Activated CD4-positive, alpha-beta T cell treated with anti-CD3 and anti-CD28 coated beads, Interleukin-2, amount 50 U/mL, for 48 hours (primary cell): ENCODE measurements at places on chromosomes 4 and X.

DNA sequence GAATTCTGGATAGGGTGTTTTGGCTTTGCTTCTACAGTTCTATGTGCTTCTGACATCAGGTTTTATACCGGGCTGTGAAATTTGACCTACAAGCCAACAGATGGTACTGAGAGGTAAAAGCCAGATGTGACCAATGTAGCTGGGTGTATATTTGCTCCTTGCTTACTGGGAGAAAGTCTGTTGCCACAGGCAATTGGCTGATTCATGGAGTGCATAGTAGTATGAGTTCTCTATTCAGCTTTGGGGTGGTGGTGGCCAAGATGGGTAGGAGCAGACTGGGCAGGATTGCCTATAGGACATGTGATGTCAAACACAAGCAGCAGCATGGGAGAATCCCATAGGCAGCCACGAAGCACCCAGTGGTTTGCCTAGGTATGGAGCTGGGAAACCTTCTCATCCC, 1827.0 kb downstream of the C4orf33 start:
- DNase-seq: no peak

GRCh38 chr4:5952975-5953951, 60.4 kb upstream of the CRMP1 start:
- no peak for DNase-seq

- no peak for DNase-seq
These were observed 98.0 kb downstream of the TBL1X start for GRCh38 chrX:9562851-9563250.

DNA sequence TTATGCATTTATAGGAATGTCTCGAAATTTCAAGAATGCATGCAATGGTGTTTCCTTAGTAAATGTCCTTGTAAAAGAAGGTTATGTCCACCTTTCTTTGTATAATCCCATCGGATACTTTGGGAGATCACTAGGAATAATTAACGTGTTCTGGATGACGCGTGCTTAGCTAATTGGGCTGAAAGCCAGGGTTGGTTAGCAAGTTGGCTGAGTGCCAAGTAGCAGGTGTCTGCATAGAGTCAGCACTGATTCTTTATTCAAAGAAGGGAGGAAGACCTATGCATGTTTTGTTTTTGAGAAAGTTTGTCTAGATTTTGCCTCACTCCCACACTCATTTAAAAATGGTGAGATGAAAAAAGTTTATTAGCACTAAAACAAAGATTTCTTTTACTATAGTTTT, 144.6 kb downstream of the SOX3 start:
- no peak for DNase-seq

DNA sequence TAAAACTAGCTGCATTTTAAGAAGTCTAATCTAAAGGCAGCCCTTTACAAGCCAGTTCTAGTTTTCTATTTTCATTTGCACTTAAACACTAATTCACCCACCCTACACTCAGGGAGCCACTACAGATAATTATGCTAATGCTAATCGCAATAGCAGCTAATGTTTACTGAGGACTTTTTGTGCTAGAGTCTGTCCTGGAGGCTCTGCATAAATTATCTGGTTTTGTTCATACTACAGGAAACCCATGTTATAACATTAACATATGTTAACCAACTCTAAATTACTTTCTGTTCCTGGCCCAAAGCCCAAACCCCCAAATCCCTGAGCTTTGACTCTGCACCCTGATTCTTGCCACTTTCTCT, 480 bp upstream of the RADX start:
- DNase-seq: no peak

GRCh38 chr4:72629540-72629939, 60.5 kb upstream of the ADAMTS3 start:
- no peak for DNase-seq

DNA sequence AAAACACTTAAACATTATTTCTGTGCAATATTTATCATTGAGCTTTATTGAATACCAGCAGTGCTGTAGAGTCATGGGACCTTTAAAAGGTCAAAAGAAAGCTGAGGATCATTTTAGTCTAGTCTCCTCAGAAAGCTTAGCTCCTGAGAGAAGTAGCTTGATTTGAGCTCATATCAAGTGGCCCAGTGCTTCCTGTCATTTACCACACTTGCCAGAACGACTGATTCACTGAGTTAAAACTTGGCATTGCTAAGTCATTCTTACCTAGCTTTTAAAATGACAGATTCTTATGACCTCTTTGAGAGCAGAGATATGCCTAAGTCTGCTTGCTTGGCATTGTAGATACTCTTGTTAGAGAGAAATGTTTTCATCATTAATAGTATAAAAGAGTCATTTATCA, 15.2 kb downstream of the SEPTIN11 start:
- no peak for DNase-seq

- no peak for DNase-seq
These were observed 379.9 kb upstream of the LCORL start for GRCh38 chr4:18401425-18401824.

DNA sequence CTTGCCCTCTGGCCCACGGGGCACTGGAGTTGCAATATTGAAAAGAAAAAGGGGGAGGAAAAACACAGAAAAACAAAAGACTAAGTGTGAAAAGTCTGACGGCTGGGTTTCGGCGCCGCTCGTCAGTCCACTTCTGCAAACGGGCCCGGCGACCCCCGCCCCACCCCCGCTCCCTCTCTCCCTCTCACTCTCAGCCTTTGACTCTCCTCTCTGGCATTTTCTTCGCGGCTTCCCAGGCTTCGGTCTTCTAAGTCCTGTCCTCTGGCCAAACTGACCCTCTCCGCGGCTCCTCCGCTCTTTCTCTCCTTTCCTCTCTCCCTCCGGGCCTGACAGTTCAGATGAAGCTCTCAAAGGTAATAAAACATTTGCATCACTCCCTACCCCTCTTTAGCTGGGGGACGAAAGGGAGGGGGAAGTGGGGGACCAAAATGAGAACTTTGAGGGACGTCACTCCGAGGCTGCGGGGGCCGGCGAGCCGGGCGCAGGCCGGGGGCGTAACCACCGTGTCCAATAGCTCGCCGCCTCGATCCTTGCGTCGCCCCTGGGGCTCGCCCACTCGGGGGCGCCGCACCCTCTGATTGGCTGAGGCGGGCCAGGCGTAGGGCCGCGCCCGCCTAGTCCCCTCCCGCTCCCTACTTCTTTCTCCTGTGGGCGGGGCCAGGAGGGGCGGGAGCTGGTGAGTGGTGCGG, at the start of gene NKX6-1:
Gene NKX6-1 (minus strand): TSS at position 358 of the 689 bp plus-strand sequence. CDS start 1,064 bp downstream, outside the sequence.
- no peak for DNase-seq

GRCh38 chrX:50117476-50117875, 83.3 kb downstream of the AKAP4 start:
- DNase-seq: no peak

DNA sequence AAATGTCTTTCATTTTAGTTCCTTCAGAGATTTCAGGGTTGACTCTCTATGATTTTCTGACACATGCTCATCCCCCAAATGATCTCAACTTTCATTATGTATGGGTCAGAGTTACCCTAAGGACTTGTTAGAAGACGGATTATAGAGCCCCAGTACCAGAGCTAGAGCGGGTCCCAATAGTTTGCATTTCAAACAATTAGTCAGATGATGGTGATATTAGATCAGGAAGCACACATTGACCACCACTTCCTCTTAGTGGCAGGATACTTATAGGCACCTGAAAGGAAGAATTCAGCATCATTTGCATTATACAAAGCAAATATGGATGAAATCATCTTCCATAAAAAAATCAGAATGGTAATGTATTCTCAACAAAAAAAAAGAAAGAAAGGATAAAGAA, 106.1 kb downstream of the GALNTL6 start:
- no peak for DNase-seq

DNA sequence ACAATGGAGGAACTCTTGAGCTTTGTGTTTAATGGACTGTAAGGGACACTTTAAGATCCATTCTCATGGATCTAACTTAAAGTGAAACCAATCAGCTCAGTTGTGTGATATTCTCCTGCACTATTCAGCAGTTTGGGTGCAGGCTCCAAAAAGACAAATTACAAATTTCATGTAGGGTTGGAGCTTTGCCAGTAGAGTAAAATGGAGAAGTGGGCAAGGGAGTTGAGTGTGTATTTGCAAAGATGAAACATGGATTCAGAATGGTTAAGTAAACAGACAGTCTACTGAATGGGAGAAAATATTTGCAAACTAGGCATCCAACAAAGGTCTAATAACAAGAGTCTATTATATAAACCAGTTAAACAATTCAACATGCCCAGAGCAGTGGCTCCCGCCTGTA, 21.2 kb upstream of the MID2 start:
- no peak for DNase-seq

DNA sequence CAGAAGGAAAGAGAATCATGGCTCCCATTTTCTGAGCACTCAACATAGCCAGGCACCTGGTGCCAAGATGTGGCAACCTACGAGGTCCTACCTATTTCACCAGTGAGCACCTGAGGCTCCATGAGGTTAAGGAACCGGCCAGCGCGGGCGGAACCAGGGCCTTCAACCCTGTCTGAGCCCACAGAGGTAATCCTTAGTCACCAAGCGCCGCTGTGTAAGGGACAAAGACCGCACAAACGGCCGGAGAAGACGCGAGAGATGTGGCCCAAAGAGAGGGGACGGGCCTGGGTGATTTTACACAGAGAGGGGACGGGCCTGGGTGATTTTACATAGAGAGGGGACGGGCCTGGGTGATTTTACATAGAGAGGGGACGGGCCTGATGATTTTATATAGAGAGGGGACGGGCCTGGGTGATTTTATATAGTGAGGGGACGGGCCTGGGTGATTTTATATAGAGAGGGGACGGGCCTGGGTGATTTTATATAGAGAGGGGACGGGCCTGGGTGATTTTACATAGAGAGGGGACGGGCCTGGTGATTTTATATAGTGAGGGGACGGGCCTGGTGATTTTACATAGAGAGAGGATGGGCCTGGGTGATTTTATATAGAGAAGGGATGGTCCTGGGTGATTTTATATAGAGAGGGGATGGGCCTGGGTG, 114.2 kb downstream of the SMIM20 start:
- DNase-seq: no peak
